ENCODE measurements at places on chromosomes 4 and X.
A peak's percentile ranks its signal among the peaks of the same experiment; 100 is the strongest.

- DNase-seq, result no peak
Measured at GRCh38 chr4:4901877-4902276, 42.4 kb downstream of the MSX1 start.

GRCh38 chr4:151835467-151835866 is 74.7 kb upstream of the GATB start:
- DNase-seq, result no peak

DNA sequence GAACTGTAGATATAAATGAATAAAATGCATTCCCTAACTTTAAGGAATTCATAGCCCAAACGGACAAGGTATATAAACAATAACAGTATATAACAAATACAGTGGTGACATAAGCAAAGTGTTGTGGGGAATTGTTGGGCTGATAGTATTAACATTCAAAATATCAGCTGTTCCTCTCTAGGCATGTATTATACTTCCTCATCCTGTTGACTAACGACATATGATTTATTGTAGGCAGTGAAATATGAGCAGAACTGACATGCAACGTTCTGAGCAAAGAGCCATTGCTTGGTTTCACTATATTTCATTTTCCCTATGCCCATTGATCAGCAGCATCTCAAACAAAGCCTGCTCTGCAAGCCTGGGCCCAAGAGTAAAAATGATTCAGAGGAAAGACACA is 143.9 kb downstream of the PTCHD1 start:
- no peak for DNase-seq

GRCh38 chr4:128355305-128355704 is 67.7 kb upstream of the PGRMC2 start:
- no peak for DNase-seq

GRCh38 chr4:145279122-145279960 is 99.0 kb upstream of the OTUD4 start:
- no peak for DNase-seq

DNA sequence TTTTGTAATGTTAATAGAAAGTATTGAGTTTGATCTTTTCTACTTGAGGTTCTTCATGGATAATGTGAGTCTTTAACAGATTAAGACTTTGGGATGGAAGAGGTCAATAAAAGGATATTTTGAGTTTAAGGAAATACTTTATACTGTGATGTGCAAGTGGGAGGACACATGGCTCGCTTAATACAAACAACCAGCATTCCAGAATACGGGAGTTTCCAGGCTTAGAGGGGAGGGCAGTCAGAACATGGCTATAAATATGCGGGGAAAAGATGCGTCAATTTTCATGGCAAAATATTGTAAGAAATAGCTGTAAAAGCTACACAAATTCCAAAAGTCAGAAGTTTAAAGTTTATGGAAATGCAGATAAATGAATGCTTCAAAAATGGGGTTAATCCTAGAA is 192.3 kb downstream of the AASDH start:
- DNase-seq, result no peak

DNA sequence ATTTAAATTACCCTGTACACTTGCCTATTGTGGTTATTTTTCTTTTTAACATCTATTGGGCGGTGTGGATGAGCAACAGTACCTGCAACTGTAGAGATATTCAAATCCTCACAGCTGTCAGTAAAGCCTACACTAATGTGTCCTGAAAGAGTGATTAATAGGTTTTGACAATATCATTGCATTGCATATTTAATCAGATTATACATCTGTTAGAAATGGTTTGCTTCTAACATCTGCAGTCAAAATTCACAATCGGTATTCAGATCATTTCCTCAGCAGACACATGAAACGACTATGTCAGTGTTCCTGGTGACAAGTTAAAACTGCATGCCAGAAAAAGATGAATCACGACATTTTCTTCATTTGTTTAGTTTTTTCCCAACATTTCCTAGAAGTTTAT is 254.6 kb upstream of the EPHA5 start:
- DNase-seq, result no peak

GRCh38 chr4:155675709-155676429 is 9.2 kb downstream of the GUCY1A1 start:
- DNase-seq, result peak; percentile 93

DNA sequence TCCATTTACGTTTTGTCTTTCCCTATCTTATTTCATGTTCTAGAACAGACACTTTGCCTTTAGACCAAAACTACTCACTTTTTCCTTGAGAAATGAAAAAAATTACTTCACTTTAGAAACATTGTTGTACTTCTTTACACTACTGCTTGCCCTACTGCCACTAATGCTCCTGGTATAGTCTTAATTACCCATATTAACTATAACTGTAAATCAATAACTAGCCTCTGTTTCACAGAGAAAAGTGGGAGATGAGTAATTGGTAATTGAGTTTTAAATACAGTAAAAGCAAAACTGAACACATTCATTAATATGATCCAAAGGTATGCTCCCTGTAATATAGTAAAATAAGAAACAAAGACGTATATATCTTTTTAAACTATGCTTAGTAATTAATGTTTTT is 111.1 kb upstream of the JADE1 start:
- no peak for DNase-seq

GRCh38 chr4:168509786-168510185 is 12.9 kb downstream of the PALLD start:
- no peak for DNase-seq

GRCh38 chrX:46695491-46695890 is 63.4 kb downstream of the SLC9A7 start:
- no peak for DNase-seq

- no peak for DNase-seq
Measured at GRCh38 chr4:25816591-25817058, 46.2 kb downstream of the SEL1L3 start.

GRCh38 chr4:54687887-54688841 is 30.4 kb downstream of the KIT start:
- no peak for DNase-seq

GRCh38 chr4:17174751-17175150 is 276.3 kb upstream of the LDB2 start:
- DNase-seq, result no peak

- DNase-seq, result no peak
Measured at GRCh38 chrX:118823263-118824172, at the start of gene ZCCHC12. Gene ZCCHC12, plus strand, starts transcription at chrX:118823824. Its CDS starts 1,421 bp downstream, at chrX:118825245.

- no peak for DNase-seq
Measured at GRCh38 chr4:10047967-10048366, 26.7 kb upstream of the SLC2A9 start.

DNA sequence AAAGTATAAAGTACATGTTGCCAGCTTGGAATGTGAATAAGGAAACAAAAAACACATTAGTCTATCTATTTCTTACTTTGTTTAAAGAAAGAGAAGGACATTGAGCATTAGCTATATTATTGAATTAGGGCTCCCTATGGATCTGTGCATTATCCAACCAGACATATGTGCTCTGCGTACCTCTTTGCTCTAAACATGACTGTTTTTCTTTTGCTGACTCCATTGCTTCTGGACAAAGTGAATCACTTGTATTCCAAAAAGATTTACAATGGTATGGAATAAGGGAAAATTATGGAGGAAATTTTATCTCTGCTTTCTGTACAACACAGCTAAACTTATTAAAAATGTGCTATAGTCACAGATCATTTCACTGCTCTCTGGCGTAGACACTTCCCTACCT is 727.8 kb upstream of the LCORL start:
- no peak for DNase-seq

DNA sequence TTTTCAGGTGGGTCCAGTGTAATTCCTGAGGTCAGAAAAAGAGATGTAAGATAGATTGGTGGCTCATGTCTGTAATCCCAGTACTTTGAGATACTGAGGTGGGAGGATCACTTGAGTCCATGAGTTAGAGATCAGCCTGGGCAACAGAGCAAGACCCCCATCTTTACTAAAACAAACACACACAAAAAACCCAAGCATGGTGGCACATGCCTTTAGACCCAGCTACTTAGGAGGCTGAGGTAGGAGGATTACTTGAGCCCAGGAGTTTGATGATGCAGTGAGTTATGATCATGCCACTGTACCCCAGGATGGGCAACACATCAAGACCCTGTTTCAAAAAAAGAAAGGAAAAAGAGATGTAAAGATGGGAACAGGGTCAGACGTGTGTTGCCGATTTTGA is 857.4 kb upstream of the NDST4 start:
- no peak for DNase-seq

DNA sequence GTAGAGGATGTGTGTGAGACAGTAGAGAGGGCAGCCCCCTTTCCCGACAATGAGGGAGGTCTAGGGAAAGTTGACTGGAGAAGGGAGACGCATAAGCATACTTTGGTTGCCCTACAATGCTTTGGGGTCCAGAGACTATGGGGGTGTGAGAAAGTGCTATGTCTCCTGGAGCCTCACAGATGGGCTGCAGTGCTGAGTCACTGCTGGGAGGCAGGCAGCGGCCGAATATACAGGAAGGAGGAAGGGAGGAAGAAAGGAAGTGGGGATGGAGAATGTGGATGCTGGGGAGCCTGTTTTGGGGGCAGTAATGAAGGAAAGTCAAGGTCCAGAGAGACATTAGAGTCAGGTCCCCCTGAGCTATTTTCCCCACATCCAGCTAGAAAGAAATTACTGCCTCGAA is 12.7 kb downstream of the DRP2 start:
- DNase-seq, result no peak

DNA sequence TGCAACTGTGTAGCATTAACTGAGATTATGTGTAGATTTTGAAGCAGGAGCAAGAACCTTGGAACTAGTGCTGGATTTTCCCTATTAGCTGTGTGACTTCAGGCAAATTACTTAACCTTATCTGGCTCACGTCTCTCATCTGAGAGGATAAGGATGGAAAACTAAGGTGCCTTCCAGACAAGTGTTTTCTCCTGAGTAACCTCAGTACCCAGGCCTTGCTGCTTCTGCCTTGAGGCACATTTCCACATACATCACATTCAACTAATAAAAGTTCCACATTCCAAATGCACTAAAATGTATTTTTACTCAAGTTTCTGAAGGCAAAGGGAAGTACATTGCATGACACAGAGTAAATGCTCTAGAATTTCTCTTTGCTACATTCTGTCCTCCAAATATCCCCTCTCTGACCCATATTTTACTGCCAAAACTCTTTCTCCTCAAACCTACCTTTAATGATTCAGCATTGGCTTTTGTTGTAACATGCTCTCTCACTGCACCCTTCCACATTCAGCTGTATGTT is 195.4 kb upstream of the ADGRL3 start:
- no peak for DNase-seq

- peak; percentile 32 for DNase-seq
Measured at GRCh38 chr4:47933840-47934239, 19.5 kb upstream of the NFXL1 start.

GRCh38 chr4:95167805-95168204 is 381.0 kb downstream of the UNC5C start:
- DNase-seq, result no peak

GRCh38 chr4:186203406-186203805 is 12.0 kb downstream of the CYP4V2 start:
- peak; percentile 36 for DNase-seq

DNA sequence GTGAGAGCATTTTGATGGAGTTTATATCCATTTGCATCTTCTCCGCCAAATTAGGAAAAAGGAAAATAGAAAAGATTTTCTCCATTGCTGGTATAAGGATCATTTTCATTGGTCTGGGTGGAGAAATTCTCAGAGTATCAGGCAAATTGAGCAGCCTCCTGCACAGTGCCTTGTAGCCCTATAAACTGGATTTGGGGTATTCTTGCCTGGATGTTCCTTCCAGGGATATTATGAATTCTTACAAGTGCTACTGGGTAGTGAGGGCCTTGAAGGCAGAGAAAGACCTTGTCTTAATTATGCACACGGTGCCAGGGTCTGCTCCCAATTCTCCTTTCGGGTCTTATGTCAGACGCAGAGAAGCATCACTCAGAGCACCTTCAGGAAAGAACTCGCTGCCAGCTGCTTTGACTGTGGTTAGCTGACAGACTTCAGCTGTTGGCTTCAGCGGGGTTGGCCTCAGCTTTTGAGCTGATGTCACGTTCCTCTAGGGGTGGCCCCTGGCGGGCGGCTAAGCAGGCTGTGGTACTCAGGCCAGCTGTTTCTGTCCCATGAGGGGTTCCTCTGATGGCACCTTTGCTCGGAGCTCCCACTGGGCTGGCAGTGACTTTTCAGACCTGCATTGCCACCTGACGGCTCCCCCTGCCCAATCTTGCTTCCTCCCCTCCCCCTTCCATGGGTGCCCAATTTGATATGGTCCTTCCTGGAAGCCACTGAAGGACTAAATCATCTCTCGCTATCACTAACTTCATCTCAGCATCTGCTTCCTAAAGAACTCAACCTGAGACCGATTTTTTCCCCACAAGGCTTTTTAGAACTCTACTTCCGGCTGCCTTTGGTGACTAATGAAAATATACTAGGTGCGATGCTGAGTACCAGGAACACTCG is 519.5 kb downstream of the BCOR start:
- no peak for DNase-seq

DNA sequence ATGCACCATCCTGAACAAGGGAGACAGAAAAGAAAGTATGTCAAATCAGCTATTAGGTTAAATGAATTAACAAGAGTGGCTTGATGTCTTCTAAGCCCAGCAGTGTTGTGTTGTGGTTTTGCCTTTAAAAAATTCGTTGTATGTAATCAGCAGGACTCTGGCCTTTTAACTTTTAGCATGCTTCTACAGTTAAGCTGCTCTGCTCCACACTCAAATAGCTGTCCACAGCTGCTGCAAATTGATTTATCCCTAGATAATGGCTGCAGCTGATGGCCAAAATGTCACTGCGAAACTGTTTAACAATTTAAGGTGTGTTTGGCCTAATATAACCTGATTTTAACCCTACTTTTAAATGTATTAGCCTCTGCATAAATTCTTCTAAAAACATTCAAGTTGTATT is 85.8 kb downstream of the CXXC4 start:
- DNase-seq, result no peak

GRCh38 chr4:115844180-115844579 is 730.8 kb upstream of the NDST4 start:
- DNase-seq, result no peak

DNA sequence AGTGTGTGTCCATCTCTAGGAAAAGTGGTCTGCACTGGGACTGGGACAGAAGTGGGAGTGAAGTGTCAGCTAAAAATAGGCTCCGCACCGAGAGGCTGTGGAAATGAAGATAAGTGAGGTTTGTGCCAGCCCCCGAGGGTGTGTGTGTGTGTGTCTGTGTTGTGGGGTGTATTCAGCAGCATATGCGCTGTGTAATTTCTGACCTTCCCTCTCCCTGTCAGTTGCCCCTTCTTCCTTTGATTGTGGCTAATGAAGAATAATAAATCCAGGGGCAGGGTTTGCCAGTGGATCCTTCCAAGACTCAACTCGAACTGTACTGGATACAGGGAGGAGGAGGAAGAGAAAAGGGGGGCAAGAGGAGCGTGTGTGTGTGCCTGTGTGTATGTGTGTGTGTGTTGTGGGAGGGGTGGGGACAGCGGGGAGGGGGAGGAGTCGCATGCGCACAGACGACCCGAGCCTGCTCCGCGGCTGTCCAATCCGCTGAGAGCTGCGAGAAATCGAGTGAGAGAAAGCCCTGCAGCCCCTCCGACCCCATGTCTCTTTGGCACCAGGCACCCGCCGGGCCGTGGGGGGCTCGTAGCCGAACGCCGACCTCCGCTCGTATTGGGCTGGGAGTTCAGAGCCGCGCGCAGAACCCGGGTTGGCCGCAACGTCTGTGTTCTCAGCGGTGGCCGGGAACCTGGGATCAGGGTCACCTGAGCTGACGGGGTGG is 916 bp upstream of the POU4F2 start:
- DNase-seq, result no peak

GRCh38 chr4:37837446-37837845 is 11.0 kb downstream of the PGM2 start:
- no peak for DNase-seq

- no peak for DNase-seq
Measured at GRCh38 chr4:13322681-13323101, 161.4 kb downstream of the RAB28 start.

All from bone marrow (tissue), 2 donors.